ENCODE measurements at places on chromosomes 2 and 18.

- H3K27ac ChIP-seq = no peak overlapping the region
- DNase-seq = no peak
- H3K4me3 ChIP-seq = no peak overlapping the region
- H3K36me3 ChIP-seq = no peaks in the 10 kb centered on the region
- peaks cover 2% of the 10 kb centered on the region for H3K4me1 ChIP-seq
Observed at GRCh38 chr2:9029721-9030120, 26.2 kb upstream of the MBOAT2 start.

DNA sequence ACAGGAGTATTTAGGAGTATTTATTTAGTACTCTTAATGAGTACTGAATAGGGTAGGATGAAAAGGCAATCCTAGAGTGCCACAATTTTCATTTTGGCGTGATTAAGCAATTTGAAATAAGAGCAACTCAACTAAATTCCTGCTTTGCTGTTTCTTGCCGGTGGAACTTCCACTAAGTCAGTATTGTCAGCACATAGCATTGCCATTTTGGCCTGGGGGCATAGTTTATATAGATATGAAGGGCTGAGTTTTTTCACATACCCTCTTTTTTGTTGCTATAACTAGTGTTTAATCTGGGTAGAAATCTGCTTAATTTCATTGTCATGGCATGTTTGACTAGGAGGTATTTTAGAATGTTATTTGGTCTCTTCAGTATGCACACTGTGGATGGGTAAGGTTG is 1.9 kb downstream of the GTF2A1L start:
- peak; percentile 68 for DNase-seq
- no peaks in the 10 kb centered on the region for H3K27me3 ChIP-seq
- H3K4me3 ChIP-seq = no peak overlapping the region
- no peak overlapping the region for H3K27ac ChIP-seq
- no peaks in the 10 kb centered on the region for H3K36me3 ChIP-seq

DNA sequence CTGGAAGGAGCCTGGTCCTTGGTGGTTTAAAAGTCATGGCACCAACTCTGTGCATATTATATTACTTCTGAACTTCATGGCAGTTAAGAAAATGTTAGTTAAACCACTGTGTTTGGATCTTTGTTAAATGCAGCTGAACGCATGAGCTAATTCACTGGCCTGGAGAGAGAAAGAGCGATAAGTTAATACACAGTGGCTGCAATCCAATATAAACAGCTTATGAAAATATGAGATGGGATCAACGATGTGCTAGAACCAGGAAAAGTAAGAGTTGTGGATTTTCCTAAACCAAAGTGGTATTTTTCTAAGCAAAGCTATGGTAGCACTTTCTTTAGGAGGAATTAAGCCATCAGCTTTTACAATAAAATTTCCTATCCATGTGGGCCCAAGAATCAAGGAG is 326.7 kb downstream of the MTX2 start:
- no peak overlapping the region for H3K4me3 ChIP-seq
- no peak for DNase-seq
- no peaks in the 10 kb centered on the region for H3K4me1 ChIP-seq
- H3K36me3 ChIP-seq = no peaks in the 10 kb centered on the region

DNA sequence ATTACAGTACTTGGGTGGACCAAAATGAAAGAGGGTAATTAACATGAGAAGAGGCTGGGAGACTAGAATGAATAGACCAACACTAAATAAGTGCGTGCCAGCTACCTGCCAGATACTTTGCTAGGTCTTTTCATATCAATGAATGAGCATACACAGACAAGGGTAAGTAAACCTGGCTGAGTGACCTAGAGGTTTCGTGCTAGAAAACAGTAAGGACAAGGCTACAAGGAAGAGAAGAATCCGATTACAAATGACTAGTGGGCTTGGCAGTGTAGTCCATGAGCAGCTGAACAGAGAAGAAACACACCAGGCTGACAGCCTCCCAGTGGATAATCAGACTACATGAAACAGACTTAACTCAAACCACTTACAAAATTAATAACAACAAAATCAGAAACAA is 64.6 kb downstream of the THADA start:
- DNase-seq = no peak
- H3K4me1 ChIP-seq = no peaks in the 10 kb centered on the region
- H3K4me3 ChIP-seq = no peak overlapping the region
- no peaks in the 10 kb centered on the region for H3K27me3 ChIP-seq
- H3K27ac ChIP-seq = no peak overlapping the region
- no peaks in the 10 kb centered on the region for H3K36me3 ChIP-seq

DNA sequence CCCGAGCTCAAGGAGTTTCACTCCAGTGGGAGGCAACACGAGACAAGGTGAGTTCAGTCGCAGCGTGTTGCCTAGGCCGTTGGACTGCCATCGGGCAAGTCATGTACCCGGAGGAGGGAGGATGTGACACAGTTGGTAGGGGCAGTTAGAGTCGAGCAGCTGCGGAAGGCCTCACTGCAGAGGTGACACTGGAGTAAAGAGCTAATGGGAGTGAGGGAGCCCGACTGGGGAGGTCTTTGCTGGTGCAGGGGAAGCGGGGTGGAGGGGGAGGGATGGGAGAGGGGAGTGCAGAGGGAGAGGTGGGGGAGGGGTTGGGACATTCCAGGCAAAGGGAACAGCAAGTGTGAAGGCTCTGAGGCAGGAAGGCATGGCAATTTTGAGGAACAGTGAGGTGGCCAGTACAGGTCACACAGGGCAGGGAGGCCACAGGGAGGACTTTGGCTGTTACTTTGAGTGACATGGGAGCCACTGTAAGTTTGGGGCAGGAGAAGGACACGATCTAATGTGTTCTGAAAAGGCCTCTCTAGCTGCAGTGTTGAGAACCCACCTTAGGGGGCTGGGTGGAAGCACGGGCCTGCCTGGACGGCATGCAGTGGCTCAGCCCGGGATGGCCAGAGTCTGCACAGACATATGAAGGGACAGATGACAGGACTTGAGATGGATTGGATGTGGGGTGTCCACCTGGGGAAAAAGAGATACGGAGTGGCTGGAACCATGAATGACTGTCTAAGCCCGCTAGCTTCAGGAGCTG is 61.1 kb downstream of the KCNF1 start:
- H3K4me3 ChIP-seq = no peak overlapping the region
- no peaks in the 10 kb centered on the region for H3K27me3 ChIP-seq
- no peaks in the 10 kb centered on the region for H3K4me1 ChIP-seq
- H3K36me3 ChIP-seq = no peaks in the 10 kb centered on the region
- H3K27ac ChIP-seq = no peak overlapping the region

DNA sequence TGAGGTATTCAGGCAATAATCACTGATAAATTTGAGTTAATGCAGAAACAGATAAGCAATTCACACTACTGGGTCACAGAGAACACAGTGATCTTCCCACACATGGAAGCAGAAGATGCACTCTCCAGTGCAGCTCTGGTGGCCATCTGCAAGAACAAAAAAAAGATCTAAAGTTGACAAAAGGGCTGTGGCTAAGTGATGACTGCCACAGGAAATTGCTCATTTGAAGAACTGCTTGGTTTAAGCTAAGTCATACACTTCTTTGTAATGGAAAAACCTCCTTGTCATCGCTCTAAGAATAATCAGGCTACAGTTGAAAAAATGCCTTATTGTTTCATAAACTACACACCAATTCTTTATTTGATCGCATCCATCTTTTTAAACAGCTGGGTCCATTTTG is 115.1 kb downstream of the DTNB start:
- no peaks in the 10 kb centered on the region for H3K36me3 ChIP-seq
- H3K4me1 ChIP-seq = no peaks in the 10 kb centered on the region
- peak; percentile 16 for DNase-seq
- no peaks in the 10 kb centered on the region for H3K27me3 ChIP-seq

- peaks cover 5% of the 10 kb centered on the region for H3K4me1 ChIP-seq
- H3K36me3 ChIP-seq = peaks cover 6% of the 10 kb centered on the region
- H3K4me3 ChIP-seq = peak overlapping the region; percentile 94
- DNase-seq = peak; percentile 19
- H3K27ac ChIP-seq = peak overlapping the region; percentile 97
Observed at GRCh38 chr2:229921101-229921891, 513 bp downstream of the TRIP12 start.

- no peaks in the 10 kb centered on the region for H3K36me3 ChIP-seq
- H3K27me3 ChIP-seq = no peaks in the 10 kb centered on the region
- H3K4me1 ChIP-seq = no peaks in the 10 kb centered on the region
- peak; percentile 93 for DNase-seq
Observed at GRCh38 chr2:239630618-239631286, 229.9 kb upstream of the HDAC4 start.

- no peaks in the 10 kb centered on the region for H3K36me3 ChIP-seq
- peak within 1 kb of the TSS; percentile 63 for H3K27ac ChIP-seq
- peaks cover 2% of the 10 kb centered on the region for H3K4me1 ChIP-seq
- H3K27me3 ChIP-seq = no peaks in the 10 kb centered on the region
- peak within 1 kb of the TSS; percentile 81 for H3K4me3 ChIP-seq
- DNase-seq = peak; percentile 35
Observed at GRCh38 chr18:5543773-5544389, at the start of gene EPB41L3. TSS of gene EPB41L3 (minus strand) at chr18:5543997. CDS start at chr18:5489183, 54,814 bp downstream.

GRCh38 chr2:120758181-120759144 is 22.8 kb downstream of the GLI2 start:
- no peaks in the 10 kb centered on the region for H3K36me3 ChIP-seq
- DNase-seq = no peak
- H3K4me1 ChIP-seq = peaks cover 10% of the 10 kb centered on the region
- no peaks in the 10 kb centered on the region for H3K27me3 ChIP-seq
- no peak overlapping the region for H3K4me3 ChIP-seq

DNA sequence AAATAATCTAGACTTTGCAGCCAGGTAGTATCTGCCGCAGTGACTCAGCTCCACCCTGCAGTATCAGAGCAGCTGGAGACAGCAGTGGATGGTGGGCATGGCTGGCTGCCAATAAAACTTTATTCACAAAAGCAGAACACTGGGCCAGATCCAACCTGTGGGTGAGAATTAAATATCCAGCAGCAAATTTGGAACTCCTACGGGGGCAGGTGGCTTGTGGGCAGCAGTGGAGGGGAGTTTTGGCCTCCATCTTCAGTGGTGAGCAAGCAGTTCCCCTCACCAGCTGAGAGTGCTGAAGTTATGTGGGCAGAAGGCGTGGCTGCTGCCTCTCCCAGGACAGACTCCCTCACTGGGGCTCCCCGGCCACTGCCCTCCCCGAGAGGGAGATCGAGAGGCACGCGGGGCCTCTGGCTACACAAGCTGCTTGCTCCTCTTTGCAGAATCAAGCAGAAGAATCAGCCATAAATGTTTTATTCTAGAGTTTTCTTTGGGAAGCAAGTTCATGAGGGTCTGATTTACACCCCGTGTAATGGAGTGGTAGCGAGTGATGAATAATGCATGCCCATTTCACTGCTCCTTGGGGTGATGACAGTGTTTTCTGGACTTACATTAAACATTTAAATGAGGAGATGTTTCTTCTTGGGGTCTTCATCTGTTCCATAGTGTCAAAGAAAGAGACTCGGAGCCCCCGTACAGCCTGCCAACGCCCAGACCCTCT is 204.3 kb downstream of the SEPTIN10 start:
- no peak overlapping the region for H3K4me3 ChIP-seq
- no peaks in the 10 kb centered on the region for H3K27me3 ChIP-seq
- H3K4me1 ChIP-seq = no peaks in the 10 kb centered on the region
- no peak overlapping the region for H3K27ac ChIP-seq

- H3K36me3 ChIP-seq = peaks cover 11% of the 10 kb centered on the region
- peaks cover 6% of the 10 kb centered on the region for H3K4me1 ChIP-seq
- H3K27me3 ChIP-seq = no peaks in the 10 kb centered on the region
- peak overlapping the region; percentile 99 for H3K4me3 ChIP-seq
- H3K27ac ChIP-seq = peak overlapping the region; percentile 70
Observed at GRCh38 chr18:46097431-46097800, 680 bp downstream of the ATP5F1A start.

DNA sequence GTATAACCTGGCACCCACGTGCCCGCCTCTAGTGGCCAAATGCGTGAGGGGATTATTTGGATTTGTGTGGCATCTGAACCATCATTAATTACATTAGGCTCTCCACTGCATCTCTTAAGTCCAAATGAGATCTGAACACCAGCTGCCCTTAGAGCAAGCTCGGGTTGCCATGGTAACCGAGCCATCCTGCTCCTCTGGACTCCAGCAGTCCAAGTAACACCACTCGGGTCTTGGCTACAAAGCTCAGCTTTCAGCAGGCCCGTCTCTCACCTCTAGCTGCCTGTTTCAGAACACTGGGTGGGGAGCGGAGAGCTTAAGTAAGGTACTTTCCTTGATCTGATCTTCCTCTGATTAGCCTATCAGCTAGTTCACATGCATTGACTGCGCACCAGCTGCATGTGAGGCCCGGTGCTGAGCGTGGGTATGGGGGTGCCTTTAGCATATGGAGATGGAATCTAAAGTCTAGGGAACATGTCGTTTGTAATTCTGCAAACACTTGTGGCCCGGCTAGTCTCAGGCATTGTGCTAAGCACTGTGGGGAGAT is 14.1 kb upstream of the CYS1 start:
- H3K27me3 ChIP-seq = no peaks in the 10 kb centered on the region
- H3K27ac ChIP-seq = no peak overlapping the region
- H3K36me3 ChIP-seq = no peaks in the 10 kb centered on the region
- DNase-seq = no peak
- no peaks in the 10 kb centered on the region for H3K4me1 ChIP-seq

GRCh38 chr2:182554950-182555349 is 128.1 kb upstream of the PDE1A start:
- H3K4me1 ChIP-seq = no peaks in the 10 kb centered on the region
- peak; percentile 27 for DNase-seq
- no peaks in the 10 kb centered on the region for H3K36me3 ChIP-seq
- no peak overlapping the region for H3K27ac ChIP-seq

DNA sequence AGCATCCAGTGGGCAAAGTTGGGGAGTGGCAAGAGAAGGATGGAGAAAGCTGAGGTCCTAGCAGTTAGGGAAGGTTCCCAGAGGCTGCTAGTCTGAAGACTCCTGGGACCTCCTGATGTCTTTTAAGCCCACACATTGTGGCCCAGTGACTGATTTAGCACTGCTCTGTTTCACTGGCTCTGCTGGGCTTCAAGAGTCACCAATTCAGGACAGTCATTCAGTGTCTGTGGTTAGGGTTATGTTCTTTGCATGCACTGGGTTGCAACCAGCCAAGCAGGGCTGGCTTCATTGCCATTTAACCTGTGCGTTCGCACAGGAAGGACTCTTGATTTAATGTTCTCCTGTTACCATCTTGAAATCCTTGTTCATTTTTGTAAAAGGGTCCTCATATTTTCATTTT is 199.2 kb downstream of the ICOS start:
- H3K27ac ChIP-seq = no peak overlapping the region
- no peaks in the 10 kb centered on the region for H3K4me1 ChIP-seq
- H3K27me3 ChIP-seq = no peaks in the 10 kb centered on the region
- no peaks in the 10 kb centered on the region for H3K36me3 ChIP-seq
- no peak overlapping the region for H3K4me3 ChIP-seq

DNA sequence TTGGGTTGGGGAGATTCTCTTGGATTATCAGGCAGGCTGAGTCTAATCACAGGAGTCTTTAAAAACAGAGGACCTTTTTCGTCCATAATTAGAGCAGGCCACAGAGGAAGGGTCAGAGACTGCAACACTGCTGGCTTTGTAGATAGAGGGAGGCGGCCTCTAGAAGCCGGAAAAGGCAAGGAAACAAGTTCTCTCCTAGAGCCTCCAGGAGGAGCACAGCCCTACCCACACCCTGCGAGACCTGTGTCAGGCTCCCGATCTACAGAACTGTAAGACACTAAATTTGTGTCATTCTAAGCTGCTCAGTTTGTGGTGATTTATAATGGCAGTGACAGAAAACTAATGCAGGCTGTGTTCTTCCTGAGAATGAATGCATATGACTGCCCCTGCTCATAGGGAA is 15.3 kb downstream of the ID2 start:
- no peak overlapping the region for H3K27ac ChIP-seq
- no peak for DNase-seq
- no peaks in the 10 kb centered on the region for H3K4me1 ChIP-seq
- H3K36me3 ChIP-seq = no peaks in the 10 kb centered on the region
- no peak overlapping the region for H3K4me3 ChIP-seq

Measured in trophoblast cell (in vitro differentiated cells and primary cell).